ENCODE measurements at places on chromosomes 13 and 19.

DNA sequence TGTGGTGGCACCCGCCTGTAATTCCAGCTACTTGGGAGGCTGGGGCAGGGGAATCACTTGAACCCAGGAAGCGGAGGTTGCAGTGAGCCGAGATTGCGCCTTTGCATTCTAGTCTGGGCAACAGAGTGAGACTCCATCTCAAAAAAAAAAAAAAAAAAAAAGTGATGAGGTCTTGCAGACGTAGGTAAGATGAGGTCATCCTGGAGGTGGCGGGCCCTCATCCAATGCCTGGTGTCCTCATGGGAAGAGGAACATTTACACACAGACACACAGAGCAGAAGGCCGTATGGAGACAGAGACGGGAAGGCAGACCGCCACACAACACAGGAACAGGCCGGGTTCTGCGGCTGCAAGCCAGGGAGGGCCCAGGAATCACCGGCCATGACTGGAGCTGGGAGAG is 4.4 kb downstream of the CACTIN start:
- no peak for DNase-seq

DNA sequence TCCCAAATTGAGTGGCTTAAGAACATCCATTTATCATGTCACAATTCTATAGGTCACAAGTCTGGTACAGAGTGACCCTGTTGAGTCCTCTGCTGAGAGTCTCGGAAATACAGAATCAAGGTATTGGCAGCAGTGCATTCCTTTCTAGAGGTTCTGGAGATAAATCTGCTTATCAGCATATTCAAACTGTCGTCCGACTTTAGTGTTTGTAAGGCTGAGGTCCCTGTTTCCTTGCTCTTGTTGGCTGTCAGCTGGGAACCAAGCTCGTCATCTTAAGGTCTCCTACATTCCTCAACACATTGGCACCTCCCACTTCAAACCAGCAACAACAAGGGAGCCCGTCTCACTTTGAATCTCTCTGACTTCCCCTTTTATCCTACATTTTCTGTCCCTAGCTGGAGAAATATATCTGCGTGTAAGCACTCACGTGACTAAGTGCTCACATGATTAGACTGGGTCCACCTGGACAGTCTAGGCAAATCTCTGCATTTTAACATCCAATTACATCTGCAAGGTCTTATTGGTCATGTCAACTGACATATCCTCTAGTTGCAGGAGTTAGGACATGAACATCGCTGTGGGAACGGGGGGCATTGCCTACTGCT is 886.8 kb downstream of the PCDH9 start:
- DNase-seq, result no peak

DNA sequence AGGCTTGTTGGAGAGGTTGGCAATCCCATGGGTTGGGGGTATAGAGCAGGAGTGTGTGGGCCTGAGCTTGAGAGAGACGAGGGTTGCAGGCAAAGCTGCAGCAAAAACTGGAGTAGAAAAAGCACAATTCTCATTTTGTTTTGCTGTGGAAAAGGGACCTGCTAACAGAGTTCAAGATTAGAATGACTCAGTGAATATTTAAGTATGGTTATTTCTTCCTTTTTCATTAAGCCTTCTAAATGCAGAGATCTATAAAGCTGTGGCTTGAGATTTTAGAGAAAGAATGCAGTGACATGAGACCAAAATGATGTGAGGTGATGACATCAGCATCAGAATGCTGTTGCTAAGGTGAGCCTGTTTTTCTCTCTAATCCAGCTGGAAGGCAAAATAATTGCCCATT is 10.8 kb upstream of the MBNL2 start:
- no peak for DNase-seq

GRCh38 chr13:99285432-99286182 is 21.6 kb downstream of the GPR183 start:
- DNase-seq, result no peak

DNA sequence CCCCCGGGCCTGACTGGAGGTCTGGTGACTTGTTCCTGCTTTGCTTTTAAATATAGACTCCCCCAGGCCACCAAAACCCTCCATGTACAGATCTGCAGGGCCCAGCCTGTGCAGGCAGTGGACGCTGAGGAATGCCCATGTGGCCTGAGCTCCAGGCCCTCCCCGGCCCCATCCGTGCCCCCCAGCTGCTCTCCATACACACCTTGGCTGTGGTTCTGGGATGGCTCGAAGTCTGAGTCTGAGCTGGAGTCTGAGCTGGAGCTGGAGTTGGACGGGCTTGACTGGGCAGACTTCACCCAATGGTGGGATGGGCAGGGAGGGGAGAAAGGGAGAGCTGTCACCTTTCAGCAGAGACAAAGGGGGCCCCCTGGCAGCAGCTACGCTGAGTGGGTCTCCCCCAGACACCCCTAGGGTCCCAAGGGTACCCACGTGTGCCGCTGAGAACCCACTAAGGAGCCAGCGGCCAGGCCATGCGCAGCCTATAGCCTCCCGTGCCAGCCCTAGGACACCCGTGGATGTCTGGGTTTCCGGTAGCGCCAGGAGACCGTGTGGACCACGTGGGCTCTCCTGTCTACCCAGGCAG is 61.9 kb downstream of the MLLT1 start:
- no peak for DNase-seq

DNA sequence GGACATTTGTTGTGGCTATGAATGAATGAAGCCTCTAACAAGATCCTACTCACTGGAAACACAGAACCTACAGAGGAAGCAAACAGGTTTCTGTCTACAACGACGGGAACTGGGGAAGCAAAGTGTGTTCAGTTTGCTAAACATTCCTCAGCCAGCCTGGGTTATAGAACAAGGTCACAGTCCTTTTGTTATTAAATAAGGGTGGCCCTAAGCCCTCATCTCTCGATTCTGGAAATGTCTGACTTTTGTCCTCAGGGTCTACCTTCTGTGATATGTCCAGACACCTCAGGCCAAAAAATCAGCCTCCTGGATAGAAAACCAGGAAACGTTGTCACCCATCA is 64.6 kb upstream of the ARHGEF7 start:
- no peak for DNase-seq

GRCh38 chr19:41443813-41444455 is 978 bp downstream of the ERICH4 start:
- DNase-seq, result no peak

DNA sequence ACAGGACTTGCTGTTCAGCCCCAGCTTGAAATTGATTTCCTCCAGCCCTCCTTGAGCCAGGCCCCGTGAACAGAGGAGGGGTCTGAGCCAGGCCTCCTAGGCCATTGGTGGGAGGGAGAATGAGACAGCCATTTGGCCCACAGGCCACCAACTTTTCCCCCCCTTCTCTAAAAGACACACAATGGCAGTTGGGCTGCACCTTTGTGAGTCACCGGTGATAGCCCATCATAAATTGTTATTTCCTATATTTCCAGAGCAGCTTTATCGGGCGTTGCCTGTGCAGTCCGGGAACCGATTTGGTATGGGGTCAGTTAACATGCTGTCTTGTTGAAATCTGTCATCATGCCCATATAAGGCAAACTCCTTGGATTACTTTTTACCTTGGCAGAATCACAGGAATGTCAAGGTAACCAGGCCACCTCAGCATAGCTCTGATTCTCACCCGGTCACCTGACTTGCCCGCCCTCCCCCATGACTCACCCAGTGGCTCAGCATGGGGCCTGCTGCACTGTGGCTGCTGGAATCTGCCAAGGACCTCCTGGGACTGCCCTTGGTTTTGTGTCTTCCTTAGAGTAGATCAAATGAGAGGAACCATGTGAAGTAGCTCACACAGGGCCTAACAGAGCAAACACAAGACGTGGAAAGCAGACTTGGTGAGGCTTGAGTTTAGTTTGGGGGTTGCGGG is 36.1 kb downstream of the ACTN4 start:
- DNase-seq, result peak; percentile 63

GRCh38 chr19:40815223-40815622 is 16.2 kb downstream of the EGLN2 start:
- no peak for DNase-seq

DNA sequence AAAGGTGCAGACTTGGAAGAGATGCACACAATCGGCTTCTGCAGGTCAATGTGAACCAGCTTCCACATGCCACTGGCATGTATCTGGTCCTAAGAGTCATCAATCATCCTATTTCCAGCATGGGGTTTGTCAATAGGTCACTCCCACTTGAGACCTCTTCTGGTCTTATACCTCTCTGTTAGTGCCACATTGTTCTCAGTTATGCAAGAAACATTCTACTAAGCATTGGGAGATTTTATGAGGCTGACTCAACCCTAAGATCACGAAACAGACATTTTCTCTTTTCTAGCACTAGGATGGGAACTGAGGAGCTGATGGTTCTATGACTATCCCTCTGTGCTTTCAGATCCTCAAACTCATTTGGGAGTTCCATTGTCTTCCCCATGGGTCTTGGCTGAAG is 581.5 kb upstream of the KLF12 start:
- no peak for DNase-seq

- DNase-seq, result no peak
Observed at GRCh38 chr13:33743438-33744368, 74.2 kb upstream of the RFC3 start.

DNA sequence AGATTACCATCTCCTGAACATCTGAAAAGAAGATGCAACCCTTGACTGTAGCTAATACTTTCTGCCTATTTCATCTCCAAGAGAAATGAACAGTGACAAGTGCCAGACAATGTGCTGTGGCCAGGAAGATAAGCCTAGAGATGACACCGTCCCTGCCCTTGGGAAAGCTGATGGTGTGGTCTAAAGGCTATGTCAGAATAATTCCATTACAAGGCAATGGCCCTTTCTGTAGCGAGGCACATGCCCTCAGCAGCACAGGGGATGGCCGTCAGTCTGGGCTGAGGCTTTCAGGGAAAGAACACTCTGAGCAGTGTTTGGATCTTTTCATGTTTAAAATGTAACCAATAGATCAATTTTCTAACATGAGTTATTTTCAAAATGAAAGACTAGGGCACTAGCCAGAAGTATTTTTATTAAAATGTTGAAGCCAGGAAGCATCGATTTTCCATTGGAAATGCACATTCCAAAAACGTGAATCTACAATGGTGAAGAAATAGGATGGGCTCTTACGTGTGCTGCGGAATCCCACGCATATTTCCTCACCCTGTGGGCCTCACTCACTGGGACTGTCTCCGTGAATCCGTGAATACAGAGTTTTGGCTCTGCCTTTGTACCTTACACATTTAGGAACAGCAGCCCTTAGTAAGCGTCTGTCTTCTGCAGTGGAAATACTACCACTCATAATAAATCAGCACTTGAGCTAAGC is 22.0 kb downstream of the COL4A1 start:
- DNase-seq, result no peak

DNA sequence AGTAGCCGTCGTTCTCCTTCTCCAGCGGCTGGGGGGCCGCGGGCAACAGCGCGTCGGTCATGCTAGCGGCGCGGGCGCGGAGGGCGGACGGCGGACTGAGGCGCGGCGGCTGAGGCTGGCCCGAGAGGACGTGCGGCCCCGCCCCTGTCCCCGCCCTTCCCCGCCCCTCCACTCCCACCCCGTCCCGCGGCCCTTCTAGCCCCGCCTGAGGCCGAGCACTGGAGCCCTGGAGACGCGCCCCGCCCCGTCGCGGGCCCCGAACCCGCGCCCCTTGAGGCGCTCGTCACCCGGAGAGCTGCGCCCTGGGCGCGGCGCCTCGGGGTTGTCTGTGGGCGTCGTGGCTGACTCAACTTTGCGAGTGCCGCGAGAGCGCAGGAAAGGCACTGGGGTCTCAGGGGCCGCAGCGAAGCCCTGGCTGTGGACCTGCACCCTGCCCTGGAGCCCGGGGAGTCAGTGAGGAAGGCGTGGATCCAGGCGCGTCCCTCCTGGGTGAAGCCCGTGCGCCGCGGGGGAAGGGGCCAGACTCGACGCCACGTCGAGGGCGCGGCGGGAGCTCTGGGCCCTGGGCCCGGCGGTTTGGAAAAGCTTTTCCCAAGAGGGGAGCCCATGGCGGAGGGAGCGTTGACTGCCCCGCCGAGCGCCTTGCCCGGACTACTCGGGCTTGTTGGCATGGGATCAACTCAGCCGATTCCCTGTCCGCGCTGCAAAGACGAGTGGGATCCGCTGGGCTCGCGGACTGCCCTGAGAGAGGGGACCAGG is at the start of gene RHPN2:
Gene RHPN2 (minus strand): TSS at position 97 of the 759 bp plus-strand sequence. CDS start 36 bp downstream, at position 61.
- DNase-seq, result peak; percentile 35

- DNase-seq, result no peak
Observed at GRCh38 chr13:38394777-38395496, 45.3 kb downstream of the UFM1 start.

DNA sequence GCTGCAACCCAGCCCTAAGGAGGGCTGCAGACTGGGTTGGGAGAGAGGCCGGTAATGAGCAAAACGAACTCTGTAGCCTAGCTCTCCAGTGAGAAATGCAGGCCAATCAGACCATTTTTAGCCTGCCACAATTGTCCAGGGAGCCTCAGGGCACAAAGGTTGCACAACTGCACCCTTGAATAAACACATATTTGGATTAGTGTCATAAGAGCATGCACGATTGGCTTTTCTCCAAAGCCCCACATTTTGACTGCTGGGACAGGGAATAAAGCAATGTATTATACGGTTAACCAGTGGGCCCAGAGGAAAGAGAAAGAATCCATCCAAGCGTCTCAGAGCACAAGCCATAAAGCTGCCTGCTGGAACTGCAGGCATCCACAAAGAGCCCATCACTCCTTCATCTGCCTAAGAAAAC is 729.4 kb upstream of the SGCG start:
- no peak for DNase-seq

DNA sequence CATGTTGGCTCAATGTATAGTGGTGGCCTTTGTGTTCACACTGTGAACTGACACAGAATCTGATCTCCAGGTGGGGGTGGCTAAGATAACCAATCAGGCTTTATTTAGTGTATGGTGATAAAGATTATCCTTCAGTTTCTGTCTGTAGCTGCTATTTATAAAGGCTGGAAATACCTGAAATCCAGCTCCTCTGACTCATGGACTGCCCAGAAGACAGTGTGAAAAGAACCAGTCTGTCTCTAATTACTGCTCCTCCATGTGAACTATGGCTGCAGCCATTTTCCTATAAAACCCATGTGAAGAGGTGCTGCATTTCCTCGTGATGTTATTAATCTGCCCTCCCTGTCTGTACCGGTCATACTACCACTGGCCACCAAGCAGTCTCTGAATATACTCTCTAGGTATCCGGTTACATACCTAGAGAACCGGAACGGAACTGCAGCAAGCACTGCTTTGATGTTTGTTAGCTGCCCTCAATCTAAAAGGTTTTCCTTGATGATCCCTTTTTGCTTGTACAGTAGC is 238.0 kb downstream of the LHFPL6 start:
- DNase-seq, result no peak

DNA sequence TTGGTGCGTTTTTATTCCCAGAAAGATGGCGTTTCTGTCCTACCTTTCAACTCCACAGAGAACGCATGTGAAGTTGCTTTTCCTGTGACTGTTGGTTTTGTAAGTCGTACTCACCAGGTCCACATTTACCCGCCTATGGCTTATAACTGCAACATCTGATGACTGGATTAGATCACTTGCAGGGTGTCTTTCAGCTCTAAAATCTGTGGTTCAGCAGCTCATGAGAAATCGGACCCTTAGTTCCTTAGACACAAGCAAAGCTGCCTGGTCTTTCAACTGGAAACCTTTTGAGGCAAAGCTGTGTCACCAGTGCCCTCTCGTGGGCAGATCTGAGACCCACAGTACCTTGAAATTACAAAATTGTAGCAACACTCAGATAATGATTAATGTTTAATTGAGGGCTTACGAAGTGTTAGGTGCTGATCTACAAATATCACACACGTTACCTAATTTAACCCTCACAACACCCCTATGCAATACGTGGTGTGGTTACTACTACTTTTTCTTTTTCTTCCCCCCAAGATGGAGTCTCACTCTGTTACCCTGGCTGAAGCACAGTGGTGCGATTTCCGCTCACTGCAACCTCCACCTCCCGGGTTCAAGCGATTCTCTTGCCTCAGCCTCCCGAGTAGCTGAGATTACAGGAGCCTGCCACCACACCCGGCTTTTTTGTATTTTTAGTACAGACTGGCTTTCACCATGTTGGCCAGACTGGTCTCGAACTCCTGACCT is 65.4 kb downstream of the RUBCNL start:
- peak; percentile 72 for DNase-seq

GRCh38 chr13:20197361-20197834 is 4.7 kb upstream of the GJB2 start:
- no peak for DNase-seq

Measured in CD4-positive, alpha-beta T cell treated with Interferon gamma for 1 hour (primary cell).